PC-9 (cell line): ENCODE measurements at places on chromosomes 7 and 10.
A peak's percentile ranks its signal among the peaks of the same experiment; 100 is the strongest.

DNA sequence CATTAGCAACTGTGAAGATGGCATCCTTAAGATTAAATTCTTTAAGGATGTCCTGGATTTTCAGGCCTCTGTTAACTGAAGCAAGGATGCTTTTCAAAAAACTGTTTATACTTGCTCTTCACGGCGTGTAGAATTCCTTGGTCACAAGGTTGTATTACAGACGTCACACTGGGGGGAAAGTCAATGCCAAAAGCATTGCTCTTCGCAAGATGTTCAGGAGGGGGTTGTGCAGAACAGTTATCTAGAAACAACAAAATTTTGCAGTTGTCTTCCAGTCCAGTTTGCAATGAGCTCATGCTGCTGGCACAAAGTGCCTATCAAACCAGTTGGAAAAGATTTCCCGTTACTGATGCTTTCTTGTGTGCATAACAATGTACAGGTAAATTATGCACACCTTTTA is 8.2 kb upstream of the KIF20B start:
- H3K27ac ChIP-seq = no peak overlapping the region
- no peaks in the 10 kb centered on the region for H3K36me3 ChIP-seq
- H3K27me3 ChIP-seq = no peaks in the 10 kb centered on the region
- DNase-seq = no peak
- peaks cover 17% of the 10 kb centered on the region for H3K4me1 ChIP-seq

GRCh38 chr7:69739931-69740431 is 141.7 kb downstream of the AUTS2 start:
- H3K4me1 ChIP-seq = no peaks in the 10 kb centered on the region
- DNase-seq = no peak
- H3K27ac ChIP-seq = no peak overlapping the region
- H3K4me3 ChIP-seq = no peak overlapping the region

- peaks cover 41% of the 10 kb centered on the region for H3K36me3 ChIP-seq
- no peak for DNase-seq
- H3K4me3 ChIP-seq = no peak overlapping the region
- no peak overlapping the region for H3K27ac ChIP-seq
- no peaks in the 10 kb centered on the region for H3K27me3 ChIP-seq
Measured at GRCh38 chr10:68032113-68032512, 43.0 kb downstream of the HERC4 start.

DNA sequence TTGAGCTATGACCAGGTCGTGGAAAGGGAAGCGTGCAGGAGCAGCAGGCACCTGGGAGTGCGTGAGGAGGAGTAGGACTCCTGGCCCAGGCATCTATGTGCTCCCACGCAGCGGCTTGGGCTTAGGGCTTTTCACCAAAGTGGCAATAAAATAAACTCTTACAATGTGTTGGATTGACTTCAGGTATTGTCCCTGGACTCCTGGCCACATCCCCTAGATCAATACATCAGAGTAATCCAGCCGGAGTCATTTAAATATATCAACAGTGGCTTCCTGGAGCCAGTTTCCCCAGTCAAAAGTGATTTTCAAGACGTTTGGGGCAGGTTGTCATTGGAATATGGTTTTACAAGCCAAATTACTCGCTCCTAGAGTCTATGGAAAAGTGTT is 344.4 kb downstream of the WDR11 start:
- no peak overlapping the region for H3K27ac ChIP-seq
- no peaks in the 10 kb centered on the region for H3K27me3 ChIP-seq
- no peak overlapping the region for H3K4me3 ChIP-seq
- no peak for DNase-seq

- H3K27ac ChIP-seq = no peak overlapping the region
- H3K27me3 ChIP-seq = no peaks in the 10 kb centered on the region
- no peaks in the 10 kb centered on the region for H3K36me3 ChIP-seq
- DNase-seq = no peak
- peaks cover 14% of the 10 kb centered on the region for H3K4me1 ChIP-seq
Measured at GRCh38 chr10:68303849-68304412, 27.9 kb upstream of the HNRNPH3 start.

DNA sequence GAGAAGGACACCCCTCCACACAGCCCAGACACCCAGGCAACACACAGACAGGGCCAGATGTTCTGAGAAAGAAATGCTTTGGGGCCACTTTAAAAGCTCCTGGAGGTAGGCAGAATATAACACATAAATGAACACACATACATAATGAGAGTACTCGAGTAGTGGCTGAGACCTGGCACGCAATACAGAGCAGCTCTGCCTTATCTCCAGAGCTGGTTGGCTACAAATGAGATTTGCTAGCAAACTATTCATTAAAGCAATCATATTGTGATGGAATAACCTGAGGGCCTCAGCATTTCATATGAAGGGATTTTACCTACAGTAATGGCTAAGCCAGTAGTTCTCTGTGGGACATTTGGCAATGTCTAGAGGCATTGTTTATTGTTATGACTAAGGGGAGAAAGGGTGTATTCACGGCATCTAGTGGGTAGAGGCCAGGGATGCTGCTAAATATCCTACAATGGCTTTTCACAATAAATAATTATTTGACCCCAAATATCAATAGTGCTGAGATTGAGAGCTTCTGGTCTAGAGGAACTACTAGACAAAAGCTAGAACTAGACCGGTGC is 5.5 kb upstream of the IMPDH1 start:
- H3K27ac ChIP-seq = no peak overlapping the region
- H3K27me3 ChIP-seq = no peaks in the 10 kb centered on the region
- no peak for DNase-seq
- H3K4me1 ChIP-seq = peaks cover 7% of the 10 kb centered on the region
- H3K36me3 ChIP-seq = no peaks in the 10 kb centered on the region

DNA sequence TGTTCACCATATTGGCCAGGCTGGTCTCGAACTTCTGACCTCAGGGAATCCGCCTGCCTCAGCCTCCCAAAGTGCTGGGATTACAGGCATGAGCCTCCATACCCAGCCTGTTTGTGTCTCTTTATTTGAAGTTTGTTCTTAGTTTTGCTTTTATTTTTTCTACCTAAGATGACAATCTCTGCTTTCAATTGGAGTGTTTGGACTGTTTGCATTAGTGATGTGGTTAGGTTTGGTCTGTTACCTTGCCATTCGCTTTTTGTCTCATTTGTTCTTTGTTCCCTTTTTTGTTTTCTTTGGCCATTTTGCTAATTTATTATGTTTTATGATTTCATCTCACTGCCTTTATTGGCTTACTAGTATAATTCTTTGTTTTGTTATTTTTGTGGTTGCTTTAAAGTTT is 62.6 kb downstream of the ADCY1 start:
- H3K4me1 ChIP-seq = no peaks in the 10 kb centered on the region
- H3K27ac ChIP-seq = no peak overlapping the region
- H3K36me3 ChIP-seq = no peaks in the 10 kb centered on the region
- H3K27me3 ChIP-seq = peaks cover 69% of the 10 kb centered on the region
- no peak for DNase-seq
- no peak overlapping the region for H3K4me3 ChIP-seq

DNA sequence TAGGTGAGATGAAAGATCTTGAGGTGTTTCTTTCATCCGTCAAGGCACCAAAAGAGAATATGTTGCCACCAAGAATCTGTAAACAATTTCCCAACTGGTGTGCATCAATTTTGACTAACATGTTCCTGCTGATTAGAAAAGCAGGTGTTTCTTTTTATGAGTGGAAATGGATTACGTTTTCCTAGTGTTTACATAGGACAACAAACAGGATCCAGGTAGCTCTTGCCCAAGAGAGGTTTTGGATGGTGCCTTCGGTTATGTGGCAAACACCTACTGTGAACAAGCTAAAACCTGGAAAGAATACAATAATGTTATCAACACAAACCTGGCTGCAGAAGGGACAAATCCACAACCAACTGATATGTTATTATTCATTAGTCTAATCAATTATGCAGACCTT is 53.6 kb upstream of the WNT16 start:
- DNase-seq = no peak
- no peaks in the 10 kb centered on the region for H3K36me3 ChIP-seq
- no peaks in the 10 kb centered on the region for H3K4me1 ChIP-seq
- H3K4me3 ChIP-seq = no peak overlapping the region

GRCh38 chr10:79068203-79068561 is 584 bp upstream of the ZMIZ1 start:
- peaks cover 32% of the 10 kb centered on the region for H3K4me1 ChIP-seq
- DNase-seq = no peak
- H3K36me3 ChIP-seq = no peaks in the 10 kb centered on the region
- H3K27me3 ChIP-seq = no peaks in the 10 kb centered on the region
- H3K27ac ChIP-seq = no peak overlapping the region
- H3K4me3 ChIP-seq = peak overlapping the region; percentile 85

- H3K27ac ChIP-seq = peak overlapping the region; percentile 70
- H3K27me3 ChIP-seq = no peaks in the 10 kb centered on the region
- no peaks in the 10 kb centered on the region for H3K36me3 ChIP-seq
- peaks cover 59% of the 10 kb centered on the region for H3K4me1 ChIP-seq
Measured at GRCh38 chr10:71868192-71868697, 17.2 kb upstream of the PSAP start.

- H3K36me3 ChIP-seq = no peaks in the 10 kb centered on the region
- no peak overlapping the region for H3K27ac ChIP-seq
- no peaks in the 10 kb centered on the region for H3K27me3 ChIP-seq
- H3K4me1 ChIP-seq = peaks cover 7% of the 10 kb centered on the region
- no peak for DNase-seq
- no peak overlapping the region for H3K4me3 ChIP-seq
Measured at GRCh38 chr7:150383710-150384397, 4.7 kb downstream of the ZNF775 start.

- peak overlapping the region; percentile 56 for H3K4me3 ChIP-seq
- H3K36me3 ChIP-seq = no peaks in the 10 kb centered on the region
- H3K27me3 ChIP-seq = no peaks in the 10 kb centered on the region
Measured at GRCh38 chr7:134779741-134780065, 269 bp downstream of the CALD1 start.

DNA sequence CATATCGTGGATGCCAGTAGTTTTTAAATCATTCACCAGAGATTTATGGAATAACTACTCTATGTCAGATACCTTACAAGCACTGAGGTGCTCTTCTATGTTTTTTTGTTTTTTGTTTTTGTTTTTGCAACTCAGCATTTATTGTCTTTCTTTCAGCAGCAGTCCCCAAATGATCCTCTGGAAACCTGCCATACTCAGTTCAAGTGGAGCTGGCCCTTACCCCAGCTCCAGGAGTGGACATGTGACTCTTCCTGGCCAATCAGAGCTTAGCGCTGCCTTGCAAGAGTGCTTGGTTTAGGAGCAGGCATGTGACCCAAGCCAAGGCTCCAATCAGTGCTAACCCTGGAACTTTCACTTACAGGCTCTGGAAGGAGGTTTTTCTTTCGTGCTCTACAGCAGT is 356.6 kb upstream of the ZMIZ1 start:
- no peak for DNase-seq
- no peaks in the 10 kb centered on the region for H3K27me3 ChIP-seq
- no peak overlapping the region for H3K27ac ChIP-seq
- H3K36me3 ChIP-seq = no peaks in the 10 kb centered on the region
- H3K4me3 ChIP-seq = no peak overlapping the region

DNA sequence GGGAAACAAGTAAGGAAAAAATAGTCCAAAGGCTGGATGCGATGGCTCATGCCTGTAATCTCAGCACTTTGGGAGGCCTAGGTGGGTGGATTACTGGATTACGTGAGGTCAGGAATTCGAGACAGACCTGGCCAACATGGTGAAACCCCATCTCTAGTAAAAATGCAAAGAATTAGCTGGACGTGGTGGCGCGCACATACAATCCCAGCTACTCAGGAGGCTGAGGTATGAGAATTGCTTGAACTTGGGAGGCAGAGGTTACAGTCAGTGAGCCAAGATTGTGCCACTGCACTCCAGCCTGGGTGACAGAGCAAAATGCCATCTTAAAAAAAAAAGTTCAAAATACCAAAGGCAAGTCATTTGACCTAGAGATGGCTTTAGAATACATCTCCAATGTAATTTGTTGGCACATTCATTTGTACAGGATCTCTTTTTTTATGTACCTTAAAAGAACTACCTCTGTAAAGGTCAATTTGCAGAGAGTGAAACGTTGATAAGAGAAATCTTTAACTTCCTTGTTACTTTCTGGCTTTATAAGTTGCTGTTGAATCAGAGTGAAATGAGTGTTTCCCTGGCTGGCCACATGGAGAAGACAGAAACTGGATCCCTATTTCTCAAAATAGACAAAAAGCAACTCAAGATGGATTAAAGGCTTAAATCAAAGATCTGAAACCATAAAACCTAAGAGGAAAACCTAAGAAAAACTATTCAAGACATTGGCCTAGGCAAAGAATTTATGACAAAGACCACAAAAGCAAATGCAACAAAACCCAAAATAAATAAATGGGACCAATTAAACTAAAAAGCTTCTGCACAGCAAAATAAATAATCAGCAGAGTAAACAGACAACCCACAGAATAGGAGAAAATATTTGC is 260.7 kb downstream of the KLF6 start:
- H3K27ac ChIP-seq = 0 out of 2 replicates have a peak overlapping the region, but pooled peaks have one; percentile 12
- no peak for DNase-seq
- H3K4me1 ChIP-seq = peaks cover 4% of the 10 kb centered on the region; the same call in 1 of the 2 replicates
- H3K27me3 ChIP-seq = no peaks in the 10 kb centered on the region
- H3K4me3 ChIP-seq = no peak overlapping the region

DNA sequence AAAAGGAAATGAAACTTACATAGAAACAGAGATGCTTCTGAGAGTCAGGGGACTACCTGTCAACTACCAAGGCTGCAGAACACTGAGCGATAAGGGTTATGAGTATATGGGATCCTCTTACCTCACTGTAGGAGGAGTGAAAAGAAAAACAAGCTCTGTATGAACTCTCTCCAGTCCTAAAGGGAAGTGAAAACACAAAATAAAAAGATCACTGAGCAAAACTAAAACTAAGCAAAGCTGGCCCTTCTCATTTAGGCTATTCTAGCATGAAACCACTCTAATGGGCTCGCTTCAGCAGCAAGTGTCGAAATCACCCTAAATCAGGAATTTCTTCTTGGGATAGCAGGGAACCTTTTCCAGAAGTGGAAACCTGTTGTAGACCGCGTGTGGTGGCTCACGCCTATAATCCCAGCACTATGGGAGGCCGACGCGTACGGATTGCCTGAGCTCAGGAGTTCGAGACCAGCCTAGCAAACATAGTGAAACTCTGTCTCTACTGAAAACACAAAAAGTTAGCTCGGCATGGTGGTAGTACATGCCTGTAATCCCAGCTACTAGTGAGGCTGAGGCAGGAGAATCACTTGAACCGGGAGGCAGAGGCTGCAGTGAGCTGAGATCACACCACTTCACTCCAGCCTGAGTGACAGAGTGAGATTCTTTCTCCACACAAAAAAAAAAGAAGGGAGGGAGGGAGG is 27.0 kb downstream of the DCLRE1C start:
- no peaks in the 10 kb centered on the region for H3K27me3 ChIP-seq
- no peak for DNase-seq
- H3K4me3 ChIP-seq = no peak overlapping the region
- peaks cover 3% of the 10 kb centered on the region for H3K36me3 ChIP-seq
- H3K4me1 ChIP-seq = no peaks in the 10 kb centered on the region
- H3K27ac ChIP-seq = no peak overlapping the region
